GM18507 (cell line): ENCODE measurements at places on chromosomes 11 and 22.

GRCh38 chr22:43976861-43977795, 21.9 kb downstream of the SAMM50 start:
- no peak for DNase-seq

- DNase-seq = no peak
Observed at GRCh38 chr22:30246814-30247376, 336 bp upstream of the LIF start.

GRCh38 chr11:72430741-72431570, 3.4 kb downstream of the CLPB start:
- peak; percentile 39 for DNase-seq

GRCh38 chr11:32469791-32470190, 34.5 kb upstream of the WT1 start:
- no peak for DNase-seq

- DNase-seq = no peak
Observed at GRCh38 chr11:86769219-86769618, 31.1 kb upstream of the PRSS23 start.
